A673 (cell line): ENCODE measurements at places on chromosomes 3 and 15.
A peak's percentile ranks its signal among the peaks of the same experiment; 100 is the strongest.

DNA sequence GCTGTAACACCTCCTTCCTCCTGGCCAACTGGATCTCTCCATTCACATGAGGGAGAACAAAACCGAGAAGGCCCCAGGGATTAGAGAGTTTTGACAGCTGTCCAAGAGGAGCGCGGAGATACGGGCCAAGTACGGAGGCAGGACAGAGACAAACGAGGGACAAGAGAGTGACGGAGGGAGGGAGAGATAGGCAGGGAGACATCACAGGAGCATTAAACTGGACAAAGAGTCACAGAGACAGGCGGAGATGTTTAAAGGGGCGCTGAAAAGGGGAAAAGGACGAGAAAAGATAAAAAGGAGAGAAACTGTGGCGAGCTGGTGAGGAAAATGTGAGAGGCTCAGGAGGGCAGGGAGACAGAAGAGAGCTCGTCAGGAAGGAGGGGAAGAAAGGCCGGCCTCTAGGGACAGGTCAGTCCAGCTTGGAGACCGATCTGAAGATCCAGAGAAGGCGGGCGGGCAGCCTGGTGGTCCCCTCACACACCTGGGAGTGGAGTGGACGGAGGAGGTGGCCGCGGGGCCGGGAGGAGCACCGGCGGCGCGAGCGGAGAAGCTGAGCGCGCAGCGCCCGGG lies 40.5 kb upstream of the ROPN1 start:
- peak; percentile 81 for DNase-seq

DNA sequence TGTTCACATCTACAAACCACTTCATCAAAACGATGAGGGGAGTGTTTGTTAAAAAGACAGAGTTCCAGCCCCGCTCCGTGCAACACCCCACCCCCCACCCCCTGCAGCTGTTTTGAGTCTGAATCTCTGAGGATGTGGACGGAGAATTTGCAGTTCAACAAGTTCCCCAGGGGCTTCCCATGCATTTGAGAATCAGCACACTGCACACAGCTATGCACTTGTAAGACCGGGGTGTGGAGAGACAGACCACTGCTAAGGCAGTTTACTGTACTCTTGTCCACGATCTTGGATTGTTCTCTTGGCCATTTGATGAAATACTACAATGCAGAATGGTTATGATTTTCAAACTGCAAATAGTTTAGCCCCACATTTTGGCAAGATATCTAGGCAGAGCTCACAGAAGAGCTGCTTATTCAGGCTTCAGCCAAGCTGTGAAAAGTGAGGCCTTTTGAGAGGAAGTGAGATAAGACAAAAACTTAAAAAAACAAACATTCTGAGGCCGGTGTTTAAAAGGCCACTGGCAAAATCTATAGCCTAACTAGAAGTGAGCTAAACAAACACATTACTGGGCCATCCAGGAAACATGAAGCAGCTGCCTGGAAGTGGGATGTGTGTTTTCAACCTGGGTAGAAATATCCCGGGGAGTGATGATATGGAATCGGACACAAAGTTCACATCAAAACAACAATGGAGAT lies 308.2 kb upstream of the ADAMTS9 start:
- no peak for DNase-seq

DNA sequence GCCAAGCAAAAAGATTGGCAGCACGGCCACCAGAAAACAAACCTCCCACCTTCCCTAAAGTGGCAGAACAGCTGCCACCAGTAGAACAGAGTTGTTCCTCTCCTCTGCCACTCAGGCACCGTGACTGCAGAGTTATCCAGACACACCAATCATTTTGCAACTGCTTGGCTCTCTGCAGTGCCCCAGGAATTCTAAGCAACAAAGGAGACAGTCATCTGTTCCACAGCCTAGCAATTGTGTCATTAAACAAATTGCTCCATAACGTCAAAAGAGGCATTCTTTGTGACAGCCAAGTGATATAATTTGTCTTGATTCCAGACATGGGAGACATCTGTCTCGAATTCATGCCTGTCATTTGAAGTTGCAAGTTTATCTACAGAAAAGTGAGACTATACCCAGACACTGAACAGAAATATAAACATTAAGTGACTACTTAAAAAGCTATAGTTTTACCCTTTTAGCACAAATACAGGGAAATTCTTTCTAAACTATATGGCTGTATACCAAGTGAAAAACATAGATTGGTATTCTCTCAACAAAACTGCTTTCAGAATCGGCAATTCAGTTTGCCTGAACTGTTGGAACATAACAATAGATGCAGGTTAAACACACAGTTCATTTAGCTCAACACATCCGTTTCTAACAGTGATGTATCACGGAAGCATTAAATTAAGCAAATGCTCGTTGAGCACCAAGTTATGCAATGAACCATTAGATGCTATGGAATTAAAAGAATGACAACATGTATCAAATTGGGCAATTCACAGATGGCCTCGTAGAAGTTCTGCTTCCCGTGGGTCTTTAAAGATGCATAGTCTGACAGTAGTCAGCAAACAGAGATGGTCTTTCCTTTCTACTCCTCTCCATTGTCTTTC lies 281.3 kb downstream of the FGF12 start:
- peak; percentile 78 for DNase-seq

- no peak for DNase-seq
Measured at GRCh38 chr3:55407426-55407820, 79.7 kb downstream of the WNT5A start.

DNA sequence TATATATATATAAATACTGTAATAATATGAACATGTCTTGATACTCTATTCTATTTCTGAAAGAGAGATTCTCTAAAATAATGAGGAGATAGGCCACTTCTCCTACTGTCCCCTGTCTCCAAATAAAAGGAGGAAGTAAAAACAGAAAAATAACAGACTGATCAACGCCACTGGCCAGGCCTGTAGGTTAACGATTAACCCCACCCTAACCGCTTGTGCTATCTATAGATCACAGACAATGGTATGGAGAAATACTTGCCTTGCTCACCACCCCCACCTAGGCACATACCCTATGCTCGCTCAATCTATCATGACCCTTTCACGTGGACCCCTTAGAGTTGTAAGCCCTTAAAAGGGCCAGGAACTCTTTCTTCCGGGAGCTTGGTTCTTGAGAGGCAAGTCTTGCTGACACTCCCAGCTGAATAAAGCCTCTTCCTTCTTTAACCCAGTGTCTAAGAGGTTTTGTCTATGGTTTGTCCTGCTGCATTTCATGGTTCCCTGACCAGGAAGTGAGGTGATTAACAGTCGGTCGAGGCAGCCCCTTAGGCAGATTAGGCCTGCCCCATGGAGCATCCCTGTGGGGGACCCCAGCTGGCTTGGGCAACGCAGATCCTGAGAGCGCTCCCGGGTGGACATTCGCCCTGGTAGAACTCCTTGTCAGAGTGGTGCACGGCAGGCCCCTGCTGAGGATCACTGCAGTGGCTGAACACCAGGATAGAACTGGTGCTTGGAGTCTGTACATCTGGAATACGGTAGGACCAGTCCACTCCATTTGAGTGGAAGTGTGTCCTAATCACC lies 521.8 kb upstream of the CNTN3 start:
- no peak for DNase-seq

DNA sequence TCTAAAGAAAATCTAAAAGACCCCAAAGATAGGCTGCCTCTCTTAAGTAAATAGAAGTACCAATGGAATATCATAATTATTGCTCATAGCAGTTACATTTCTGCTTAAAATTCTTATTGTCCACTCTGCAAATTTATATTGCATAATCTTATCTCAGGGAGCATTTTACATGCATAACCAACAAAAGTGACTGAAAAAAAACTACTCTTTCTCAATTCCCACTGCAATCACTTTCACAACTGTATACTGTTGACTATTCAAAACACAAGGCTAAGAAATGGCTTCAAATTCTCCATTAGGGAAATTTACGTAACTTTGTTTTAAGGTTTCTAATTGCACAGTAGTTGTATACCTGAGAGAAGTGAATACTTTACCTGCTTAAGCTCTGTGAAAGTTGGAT lies 56.3 kb downstream of the HMG20A start:
- DNase-seq = no peak

DNA sequence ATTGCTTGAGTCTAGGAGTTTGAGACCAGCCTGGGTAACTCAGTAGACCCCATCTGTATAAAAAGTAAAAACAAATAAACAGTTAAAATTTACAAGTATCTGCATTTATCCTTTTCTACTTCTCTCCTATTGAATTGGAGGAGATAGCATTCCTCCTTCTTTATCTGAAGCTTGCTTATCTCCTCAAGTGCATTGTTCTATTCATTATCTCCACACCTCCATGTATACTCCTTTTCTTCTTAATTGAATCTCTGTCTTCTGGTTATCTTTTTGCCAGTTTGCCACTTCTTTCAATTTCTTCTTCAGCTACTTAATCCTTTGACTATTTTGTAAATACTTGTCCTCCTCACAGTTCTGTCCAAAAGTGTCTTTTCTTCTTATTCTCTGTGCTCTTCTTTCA lies 88.6 kb downstream of the STRIT1 start:
- no peak for DNase-seq

DNA sequence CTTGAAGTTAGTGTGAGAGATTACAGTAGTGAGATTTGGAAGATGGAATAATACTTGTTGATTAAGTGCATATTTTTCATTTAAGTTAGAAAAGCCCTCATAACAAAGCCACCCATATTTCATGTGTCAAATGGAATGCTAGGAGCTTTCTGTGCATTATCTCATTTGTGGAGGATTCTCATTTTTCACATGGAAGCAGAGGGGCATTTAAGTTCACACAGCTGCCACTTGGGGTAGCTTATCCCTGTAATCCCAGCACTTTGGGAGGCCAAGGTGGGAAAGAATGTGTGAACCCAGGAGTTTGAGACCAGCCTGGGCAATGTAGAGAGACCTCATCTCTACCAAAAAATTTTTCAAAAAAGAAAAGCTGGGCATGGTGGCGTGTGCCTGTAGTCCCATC lies 55.2 kb downstream of the RAB7A start:
- DNase-seq = no peak

GRCh38 chr3:52468336-52468735 lies 12.9 kb downstream of the NISCH start:
- DNase-seq = peak; percentile 14

GRCh38 chr15:68340726-68341671 lies 63.5 kb downstream of the FEM1B start:
- no peak for DNase-seq

DNA sequence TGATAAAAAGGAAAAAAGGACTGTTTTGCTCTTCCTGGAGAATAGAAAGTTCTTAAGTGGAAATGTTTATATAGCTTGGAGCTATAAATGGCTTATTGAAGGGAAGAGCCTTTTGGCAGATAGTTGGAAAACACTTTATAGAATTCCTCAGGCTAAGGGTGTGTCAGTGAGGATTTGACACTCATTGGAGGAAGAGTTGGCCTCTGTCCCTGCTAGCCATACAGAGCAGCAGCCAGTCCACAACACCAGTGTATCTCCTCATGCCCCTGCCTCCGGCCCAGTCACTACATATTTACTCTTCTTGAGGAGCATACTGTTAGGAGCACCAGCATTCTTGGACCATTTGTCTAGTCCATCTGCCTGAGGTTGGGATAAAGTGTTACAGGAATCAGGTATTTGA lies 36.2 kb downstream of the KLHL18 start:
- DNase-seq = no peak

GRCh38 chr3:142586803-142587406 lies 8.4 kb upstream of the ATR start:
- DNase-seq = peak; percentile 81

- DNase-seq = peak; percentile 31
Measured at GRCh38 chr3:156109989-156110388, 10.4 kb upstream of the KCNAB1 start.

DNA sequence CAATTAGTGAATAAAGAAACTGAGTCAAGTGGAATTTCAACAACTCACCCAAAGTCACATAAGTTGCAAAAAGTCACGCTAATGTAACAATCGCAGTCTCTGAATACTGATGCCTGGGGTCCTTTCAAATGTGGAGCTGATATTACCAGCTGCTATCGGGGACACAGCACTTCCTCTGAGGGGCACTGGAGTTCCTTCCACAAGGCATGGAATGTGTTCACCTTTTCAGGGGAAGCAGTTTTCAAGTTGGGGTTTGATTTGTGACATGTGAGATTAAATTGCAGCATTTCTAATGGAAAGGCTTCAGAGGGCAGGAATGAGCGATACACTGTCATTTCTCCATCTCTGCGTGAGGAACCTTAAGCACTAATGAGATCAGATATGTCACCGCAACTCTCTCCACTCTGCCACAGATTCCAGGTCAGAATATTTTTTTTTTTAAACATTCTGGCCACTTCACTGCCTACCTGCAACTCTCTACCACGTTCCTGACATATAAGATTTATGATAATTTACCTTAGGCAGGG lies 807.2 kb upstream of the CFAP20DC start:
- DNase-seq = no peak

GRCh38 chr3:61595288-61595687 lies 33.9 kb downstream of the PTPRG start:
- DNase-seq = no peak

DNA sequence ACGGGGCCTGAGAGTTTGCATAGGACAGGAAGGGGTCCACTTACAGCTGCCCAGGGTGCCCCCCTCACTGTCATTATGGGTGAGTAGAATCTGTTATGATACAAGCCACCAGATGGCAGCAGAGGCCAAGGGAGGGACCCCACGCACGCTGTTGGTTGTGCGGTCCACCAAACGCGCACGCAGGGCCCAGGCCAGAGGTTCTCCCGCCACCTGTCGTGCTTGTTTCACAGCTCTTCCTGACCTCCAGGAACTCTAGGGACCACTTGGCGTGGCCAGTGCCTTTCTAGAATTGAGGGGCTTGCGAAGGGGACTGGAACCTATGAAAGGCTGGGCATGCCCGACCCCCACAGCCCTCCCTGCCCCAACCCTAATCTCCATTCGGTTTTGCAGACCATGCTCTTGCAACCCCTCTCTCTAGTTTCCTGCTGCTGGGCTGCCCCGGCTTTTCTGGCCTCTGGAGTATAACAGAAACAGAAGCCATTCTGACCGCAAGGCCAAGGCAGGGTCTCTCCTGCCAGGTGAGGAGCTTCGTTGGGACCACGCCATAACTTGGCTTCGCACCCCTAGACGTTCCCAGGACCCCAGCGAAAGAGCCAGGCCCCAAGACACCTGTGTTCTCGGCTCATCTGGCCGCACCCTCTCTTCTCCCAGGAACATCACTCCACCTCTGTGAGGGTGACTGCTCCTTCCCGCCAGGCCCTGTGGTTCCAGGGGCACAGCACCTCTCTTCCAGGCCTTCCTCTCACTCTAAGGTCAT lies 46.0 kb downstream of the ALDH1L1 start:
- DNase-seq = peak; percentile 79

GRCh38 chr3:186160691-186161243 lies 51.9 kb upstream of the ETV5 start:
- no peak for DNase-seq

- DNase-seq = no peak
Measured at GRCh38 chr3:59056706-59057105, 6.9 kb upstream of the CFAP20DC start.

GRCh38 chr15:64532521-64533315 lies 72.3 kb downstream of the ZNF609 start:
- no peak for DNase-seq

- no peak for DNase-seq
Measured at GRCh38 chr15:62940755-62941361, 101.7 kb upstream of the TPM1 start.

- DNase-seq = no peak
Measured at GRCh38 chr3:123405021-123405420, 43.9 kb downstream of the ADCY5 start.
